Breast epithelium (tissue), 4 donors: ENCODE measurements at places on chromosomes 2 and 18. TPM values are rescaled to one million over a fixed set of nuclear protein-coding genes. Genes with fewer than 3 reads are reported as not detected.

GRCh38 chr18:54807303-54807702 lies 21.0 kb upstream of the RAB27B start:
- H3K36me3 ChIP-seq, result no peaks in the 10 kb centered on the region
- H3K27ac ChIP-seq, result no peak overlapping the region
- no peak overlapping the region for H3K4me3 ChIP-seq
- DNase-seq, result no peak

GRCh38 chr18:58668897-58669296 lies 2.4 kb upstream of the MALT1 start:
- H3K4me3 ChIP-seq, result no peak overlapping the region
- H3K27me3 ChIP-seq, result no peaks in the 10 kb centered on the region
- DNase-seq, result no peak
- H3K27ac ChIP-seq, result no peak overlapping the region

GRCh38 chr2:95392730-95393455 lies 9.6 kb upstream of the FAHD2A start:
- no peaks in the 10 kb centered on the region for H3K27me3 ChIP-seq
- H3K27ac ChIP-seq, result no peak overlapping the region
- peak; percentile 20 for DNase-seq
- no peak overlapping the region for H3K4me3 ChIP-seq
- H3K4me1 ChIP-seq, result no peaks in the 10 kb centered on the region

DNA sequence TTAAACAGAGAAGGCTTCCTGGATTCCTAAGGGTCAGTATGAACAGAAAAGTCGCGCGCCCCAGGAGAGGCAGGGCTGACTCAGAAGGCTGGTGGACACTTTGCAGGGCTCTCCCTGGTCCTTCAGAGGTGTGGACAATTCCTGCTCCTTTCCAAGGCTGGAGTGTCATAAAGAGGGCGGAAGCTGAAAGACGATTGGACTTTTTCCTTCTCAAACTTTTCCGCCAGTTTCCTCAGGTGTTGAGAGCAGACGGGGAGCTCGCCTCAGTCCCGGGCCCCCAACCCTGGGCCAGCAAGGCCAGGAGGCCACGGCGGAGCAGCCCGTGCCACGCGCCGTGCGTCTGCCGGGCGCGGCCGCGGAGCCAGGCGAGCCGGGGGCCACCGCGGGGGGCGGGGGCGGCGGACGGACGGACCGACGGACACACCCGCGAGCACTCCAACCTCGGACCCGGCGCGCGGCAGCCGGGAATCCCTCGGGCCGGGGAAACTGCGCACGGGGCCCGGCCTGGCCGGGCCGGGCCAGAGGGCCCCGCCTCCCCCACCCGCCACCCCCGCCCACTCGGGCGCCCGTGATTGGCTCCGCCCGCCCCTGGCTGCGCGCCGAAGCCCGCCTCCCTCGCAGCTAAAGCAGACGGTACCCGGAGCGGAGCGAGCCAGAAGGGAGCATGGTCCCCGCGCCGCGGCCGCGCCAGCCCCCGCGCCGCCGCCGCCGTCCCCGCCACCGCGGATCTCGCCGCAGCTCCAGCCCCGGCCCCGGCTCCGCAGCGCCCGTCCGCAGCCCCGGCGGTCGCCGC lies at the start of gene KLHL29:
KLHL29 (plus strand) TSS at position 629 of the 793 bp plus-strand sequence. CDS start 177,018 bp downstream, outside the sequence.
- H3K27ac ChIP-seq, result peak within 1 kb of the TSS; percentile 79
- no peaks in the 10 kb centered on the region for H3K4me1 ChIP-seq
- peak; percentile 77 for DNase-seq

DNA sequence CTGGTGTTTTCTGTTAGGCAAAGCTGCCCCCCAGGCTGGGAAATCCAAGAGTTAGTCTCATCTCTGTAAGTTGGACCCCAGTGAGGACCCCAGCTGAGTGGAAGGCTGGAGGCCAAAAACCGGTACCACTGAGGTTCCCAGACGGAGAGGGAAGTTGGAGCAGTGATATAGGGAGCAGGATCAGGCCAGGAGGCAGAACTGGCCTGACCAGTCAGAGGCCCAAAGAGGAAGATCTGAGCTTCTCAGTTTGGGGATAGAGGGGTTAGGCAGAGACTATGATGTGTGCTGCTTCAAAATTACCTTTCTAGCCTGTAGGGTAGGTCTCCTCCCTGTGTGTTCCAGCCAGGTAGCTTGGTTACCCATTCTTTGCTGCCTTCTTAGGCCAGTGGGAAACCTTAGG lies 4.6 kb upstream of the RNF181 start:
- no peaks in the 10 kb centered on the region for H3K36me3 ChIP-seq
- peaks cover 31% of the 10 kb centered on the region for H3K4me1 ChIP-seq
- no peak for DNase-seq
- H3K27me3 ChIP-seq, result no peaks in the 10 kb centered on the region

DNA sequence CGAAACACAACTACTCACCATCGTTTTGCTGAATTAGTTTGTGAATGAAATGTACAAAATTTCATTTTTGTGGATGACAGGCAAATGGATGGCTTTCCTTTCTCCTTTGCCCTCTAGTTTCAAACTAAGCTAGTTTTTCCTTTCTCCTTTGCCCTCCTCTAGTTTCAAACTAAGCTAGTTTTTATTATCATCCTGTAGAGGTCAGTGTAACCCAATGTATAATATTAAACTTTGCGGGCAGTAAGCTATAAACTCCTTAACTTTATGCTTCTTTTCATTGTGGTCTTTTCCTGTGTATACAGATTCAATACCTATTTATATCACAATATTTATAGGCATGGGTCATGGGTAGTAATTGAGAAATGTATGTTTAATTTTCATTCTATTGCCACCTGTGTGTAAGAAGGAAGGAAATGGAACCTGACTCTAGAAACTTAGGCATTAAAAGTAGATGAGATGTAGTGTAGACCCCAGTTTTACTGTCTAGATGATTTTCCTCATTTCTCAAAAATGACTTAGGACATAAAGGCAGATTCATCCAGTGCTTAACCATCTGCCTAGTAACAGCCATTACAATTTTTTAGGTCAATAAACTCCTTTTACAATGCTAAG lies 58.1 kb downstream of the MAP3K19 start:
- no peak overlapping the region for H3K4me3 ChIP-seq
- H3K4me1 ChIP-seq, result no peaks in the 10 kb centered on the region
- H3K27me3 ChIP-seq, result no peaks in the 10 kb centered on the region
- DNase-seq, result no peak
- H3K36me3 ChIP-seq, result no peaks in the 10 kb centered on the region
- no peak overlapping the region for H3K27ac ChIP-seq

GRCh38 chr2:134647607-134648256 lies 71.1 kb downstream of the TMEM163 start:
- H3K36me3 ChIP-seq, result no peaks in the 10 kb centered on the region
- H3K4me1 ChIP-seq, result no peaks in the 10 kb centered on the region
- H3K27me3 ChIP-seq, result no peaks in the 10 kb centered on the region

- DNase-seq, result no peak
- H3K4me1 ChIP-seq, result peaks cover 17% of the 10 kb centered on the region
- H3K4me3 ChIP-seq, result no peak overlapping the region
- peak overlapping the region; percentile 82 for H3K27ac ChIP-seq
- no peaks in the 10 kb centered on the region for H3K36me3 ChIP-seq
- no peaks in the 10 kb centered on the region for H3K27me3 ChIP-seq
Observed at GRCh38 chr2:109645412-109646184, 31.4 kb downstream of the SOWAHC start.

DNA sequence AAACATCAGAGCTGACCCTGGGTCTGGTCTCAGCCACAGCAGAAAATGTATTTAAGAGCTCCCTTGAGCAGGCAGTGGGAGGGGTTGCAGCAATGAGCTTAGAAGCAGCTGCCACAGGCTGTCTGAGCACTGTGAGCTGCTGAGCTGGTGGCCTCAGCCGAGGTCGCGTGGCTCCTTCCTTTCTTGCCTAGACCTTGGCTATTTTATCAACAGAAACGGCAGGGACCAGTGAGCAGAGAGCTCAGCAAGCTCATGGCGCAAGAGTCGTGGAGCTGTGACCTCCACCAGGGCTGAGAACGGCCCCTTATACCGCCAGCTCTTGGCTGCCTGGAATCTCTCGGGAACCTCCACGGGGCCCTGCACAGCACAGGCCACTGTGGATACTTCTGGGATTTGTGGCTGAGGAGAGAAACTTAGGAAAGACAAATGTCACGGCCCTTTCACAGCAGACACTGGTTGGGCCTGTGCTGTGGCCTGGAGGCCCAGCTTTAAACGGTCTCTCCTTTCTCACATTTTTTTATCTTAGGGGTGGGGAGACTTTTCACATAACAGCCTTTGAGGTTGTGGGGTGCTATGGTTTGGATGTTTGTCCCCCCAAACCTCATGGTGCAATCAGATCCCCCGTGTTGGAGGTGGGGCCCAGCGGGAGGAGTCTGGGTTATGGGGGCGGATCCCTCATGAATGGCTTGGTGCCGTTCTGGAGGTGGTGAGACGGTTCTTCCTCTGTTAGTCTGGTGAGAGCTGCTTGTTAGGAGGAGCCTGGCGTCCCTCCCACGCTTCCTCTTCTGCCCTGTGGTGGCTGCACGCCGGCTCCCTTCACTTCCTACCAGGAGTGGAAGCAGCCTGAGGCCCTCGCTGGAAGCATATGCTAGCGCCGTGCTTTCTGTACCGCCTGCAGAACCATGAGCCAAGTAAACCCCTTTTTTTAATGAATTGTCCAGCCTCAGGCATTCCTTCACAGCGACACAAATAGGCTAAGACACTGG lies 1.7 kb downstream of the ALLC start:
- no peaks in the 10 kb centered on the region for H3K4me1 ChIP-seq
- DNase-seq, result no peak
- H3K36me3 ChIP-seq, result no peaks in the 10 kb centered on the region
- H3K27me3 ChIP-seq, result no peaks in the 10 kb centered on the region
- H3K27ac ChIP-seq, result no peak overlapping the region
- H3K4me3 ChIP-seq, result no peak overlapping the region

DNA sequence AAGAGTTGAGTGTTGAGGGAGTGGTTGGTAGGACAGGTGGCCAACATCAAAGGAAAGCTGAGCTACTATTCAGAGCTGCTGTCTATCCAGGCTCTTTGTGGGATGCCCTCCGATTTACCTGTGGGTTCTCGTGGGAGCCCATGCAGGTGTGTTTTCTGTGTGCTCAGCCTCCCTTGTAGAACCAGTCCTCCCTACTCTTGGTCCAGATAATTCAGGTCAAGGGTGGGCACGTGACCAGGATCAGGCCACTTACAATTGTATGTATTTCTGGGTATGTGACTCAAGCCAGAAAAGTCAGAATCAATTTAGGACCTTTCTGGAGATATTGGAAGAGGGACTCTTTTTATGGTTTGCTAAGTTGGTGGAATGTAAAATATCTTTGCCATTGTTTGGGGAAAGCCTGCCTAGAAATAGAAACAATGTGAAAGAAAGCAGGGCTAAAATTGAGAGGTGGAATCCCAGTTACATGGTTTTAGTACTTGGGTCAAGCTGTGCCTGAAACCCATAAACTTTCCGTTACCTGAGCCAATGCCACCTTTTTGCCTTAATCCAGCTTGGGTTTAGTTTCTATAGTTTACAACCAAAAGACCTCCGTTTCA lies 93.2 kb downstream of the PDCL3 start:
- DNase-seq, result no peak
- H3K4me3 ChIP-seq, result no peak overlapping the region
- no peaks in the 10 kb centered on the region for H3K36me3 ChIP-seq
- H3K27ac ChIP-seq, result no peak overlapping the region
- H3K4me1 ChIP-seq, result no peaks in the 10 kb centered on the region

DNA sequence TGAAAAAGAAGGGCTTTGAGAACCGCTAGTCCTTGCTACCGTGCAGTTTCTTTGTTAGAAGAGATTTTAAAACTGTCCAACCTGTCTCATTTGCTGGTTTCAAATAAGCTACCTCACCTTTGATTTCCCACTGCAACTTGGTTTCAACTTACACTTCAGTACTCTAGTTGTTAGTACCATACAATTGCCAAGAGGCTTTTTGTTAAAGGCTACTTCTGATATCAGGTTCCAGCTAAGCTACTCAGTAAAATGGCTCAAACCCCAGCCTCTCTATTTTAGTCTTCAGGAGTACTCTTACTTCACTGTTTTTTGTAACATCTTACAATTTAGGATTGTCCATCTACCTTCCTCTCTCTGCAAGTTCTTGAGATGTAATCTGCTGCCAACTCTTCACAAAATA lies 91.6 kb downstream of the INO80D start:
- H3K27ac ChIP-seq, result no peak overlapping the region
- no peak for DNase-seq
- H3K4me1 ChIP-seq, result no peaks in the 10 kb centered on the region
- H3K36me3 ChIP-seq, result no peaks in the 10 kb centered on the region

The ITGA6 gene
- total RNA-seq, result 45.9 TPM

The NT5DC4 gene
- not detected for total RNA-seq

The EXOC6B gene
- 37.0 TPM for total RNA-seq

The PAX3 gene
- total RNA-seq, result 0.29 TPM

The FOXD4L1 gene
- total RNA-seq, result 0.44 TPM
